Muscle of leg (tissue), 16 donors: ENCODE measurements at places on chromosomes 13 and 19. TPM values are rescaled to one million over a fixed set of nuclear protein-coding genes. Genes with fewer than 3 reads are reported as not detected.

GRCh38 chr13:23766939-23767338 is 122.3 kb downstream of the MIPEP start:
- no peak for DNase-seq

GRCh38 chr13:50280441-50280937 is 265.2 kb downstream of the KCNRG start:
- DNase-seq, result no peak

GRCh38 chr19:49085020-49085867 is at the start of gene SNRNP70:
Gene SNRNP70, plus strand, starts transcription at chr19:49085451. Its CDS starts 964 bp downstream, at chr19:49086415.
- peak; percentile 100 for DNase-seq

DNA sequence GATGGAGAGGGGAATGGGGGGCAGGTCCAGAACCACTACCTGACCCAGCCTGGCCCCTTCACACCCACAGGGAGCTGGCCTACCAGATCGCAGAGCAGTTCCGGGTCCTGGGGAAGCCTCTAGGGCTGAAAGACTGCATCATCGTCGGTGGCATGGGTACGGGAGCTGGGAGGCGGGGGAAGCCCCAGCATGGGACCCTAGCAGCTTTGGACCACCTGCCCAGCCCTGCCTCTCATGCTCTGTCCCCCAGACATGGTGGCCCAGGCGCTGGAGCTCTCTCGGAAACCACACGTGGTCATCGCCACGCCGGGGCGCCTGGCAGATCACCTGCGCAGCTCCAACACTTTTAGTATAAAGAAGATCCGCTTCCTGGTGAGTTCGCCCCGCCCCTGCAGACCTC is 2.1 kb downstream of the DDX49 start:
- no peak for DNase-seq

The TGFBR3L gene
- 0.56 TPM for polyA plus RNA-seq

The FRY gene
- 47.3 TPM for polyA plus RNA-seq
